Activated CD4-positive, alpha-beta T cell treated with anti-CD3 and anti-CD28 coated beads for 24 hours (primary cell): ENCODE measurements at places on chromosomes 6 and 20.

- DNase-seq, result no peak
Observed at GRCh38 chr6:138088326-138088762, 18.9 kb downstream of the PERP start.

DNA sequence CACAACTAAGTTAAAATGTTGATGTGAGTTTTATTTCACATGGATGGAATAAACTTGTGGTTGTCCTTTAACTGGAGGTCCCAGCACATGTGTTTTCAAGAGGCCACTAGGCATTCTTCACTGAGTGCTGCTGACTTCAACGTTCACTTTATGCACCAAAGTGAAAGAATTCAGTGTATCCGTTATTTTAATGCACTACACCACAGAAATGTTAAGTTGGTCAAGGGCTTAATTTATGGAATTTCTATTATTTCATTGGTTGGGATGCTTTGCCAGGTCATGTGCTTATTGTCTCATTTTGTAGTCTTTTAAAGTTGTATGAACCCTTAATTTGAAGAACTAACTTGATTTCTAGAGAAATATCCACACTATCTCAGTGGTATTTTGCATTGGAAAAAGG lies 106.4 kb downstream of the PPP1R14C start:
- DNase-seq, result no peak

- DNase-seq, result no peak
Observed at GRCh38 chr6:100134297-100134696, 140.3 kb upstream of the MCHR2 start.

DNA sequence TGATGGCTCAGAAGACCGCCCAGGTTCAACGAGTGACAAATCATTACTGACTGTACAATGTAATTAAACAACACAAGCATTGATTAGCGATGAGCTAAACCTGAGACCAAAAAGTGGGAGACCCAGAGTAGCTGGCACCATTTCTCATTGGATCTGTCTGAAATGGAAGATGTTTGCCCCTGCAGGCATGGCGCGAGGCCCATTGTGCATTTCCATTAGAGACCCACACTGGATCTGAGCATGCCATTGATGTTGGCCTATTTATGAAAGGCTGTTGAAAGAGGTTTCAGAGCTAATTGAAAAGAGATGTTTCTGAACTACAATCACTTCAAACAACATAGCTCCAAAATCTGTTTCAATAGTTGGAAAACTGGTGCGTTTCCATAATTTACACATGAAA lies 196.7 kb downstream of the TFAP2B start:
- DNase-seq, result no peak

GRCh38 chr6:97668716-97669115 lies 385.7 kb upstream of the MMS22L start:
- no peak for DNase-seq

DNA sequence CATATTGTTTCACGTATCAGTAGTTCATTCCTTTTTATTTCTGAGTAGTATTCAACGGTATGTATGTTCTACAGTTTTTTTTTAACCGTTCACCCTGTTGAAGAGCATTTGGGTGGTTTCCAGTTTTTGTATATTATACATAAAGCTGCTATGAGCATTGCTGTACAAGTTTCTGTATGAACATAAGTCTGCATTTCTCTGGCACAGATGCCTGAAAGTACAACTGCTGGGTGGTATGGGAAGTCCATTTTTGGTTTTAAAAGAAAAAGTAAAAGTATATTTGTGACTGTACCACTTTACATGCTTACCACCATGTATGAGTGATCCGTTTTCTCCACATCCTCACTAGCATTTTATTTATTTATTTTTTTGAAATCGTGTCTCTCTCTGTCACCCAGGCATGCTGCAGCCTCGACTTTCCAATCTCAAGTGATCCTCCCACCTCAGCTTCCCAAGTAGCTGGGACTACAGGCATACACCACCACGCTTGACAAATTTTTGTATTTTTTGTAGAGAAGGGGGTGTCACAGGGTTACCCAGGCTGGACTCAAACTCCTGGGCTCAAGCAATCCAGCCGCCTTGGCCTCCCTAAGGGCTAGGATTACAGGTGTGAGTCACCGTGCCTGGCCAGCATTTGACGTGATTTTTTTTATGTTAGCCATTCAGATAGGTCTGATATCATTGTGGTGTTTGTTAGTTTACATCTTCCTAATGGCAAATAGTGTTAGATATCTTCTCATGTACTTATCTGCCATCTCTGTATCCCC lies 11.0 kb upstream of the SIM1 start:
- DNase-seq, result no peak

- no peak for DNase-seq
Observed at GRCh38 chr6:169518451-169518850, 183.4 kb downstream of the WDR27 start.

DNA sequence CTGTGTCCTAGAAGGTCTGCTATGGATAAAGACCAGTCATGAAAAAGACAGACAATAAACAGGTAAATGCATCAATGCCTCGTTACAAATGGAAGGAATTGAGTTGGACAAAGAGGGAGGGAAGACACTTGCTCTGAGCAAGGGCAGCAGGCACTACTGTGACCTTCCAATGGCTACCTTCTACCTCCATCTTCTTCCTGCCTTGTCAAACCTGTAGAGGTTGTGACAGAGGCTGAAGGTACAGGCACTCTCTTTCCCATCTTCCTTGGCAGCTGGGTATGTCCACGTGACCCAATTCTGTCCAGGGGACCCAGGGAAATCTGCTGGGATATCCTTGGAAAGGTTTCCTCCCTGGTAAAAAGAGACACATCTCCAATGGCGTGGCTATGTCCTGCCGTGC lies 274.8 kb downstream of the TFAP2C start:
- no peak for DNase-seq

DNA sequence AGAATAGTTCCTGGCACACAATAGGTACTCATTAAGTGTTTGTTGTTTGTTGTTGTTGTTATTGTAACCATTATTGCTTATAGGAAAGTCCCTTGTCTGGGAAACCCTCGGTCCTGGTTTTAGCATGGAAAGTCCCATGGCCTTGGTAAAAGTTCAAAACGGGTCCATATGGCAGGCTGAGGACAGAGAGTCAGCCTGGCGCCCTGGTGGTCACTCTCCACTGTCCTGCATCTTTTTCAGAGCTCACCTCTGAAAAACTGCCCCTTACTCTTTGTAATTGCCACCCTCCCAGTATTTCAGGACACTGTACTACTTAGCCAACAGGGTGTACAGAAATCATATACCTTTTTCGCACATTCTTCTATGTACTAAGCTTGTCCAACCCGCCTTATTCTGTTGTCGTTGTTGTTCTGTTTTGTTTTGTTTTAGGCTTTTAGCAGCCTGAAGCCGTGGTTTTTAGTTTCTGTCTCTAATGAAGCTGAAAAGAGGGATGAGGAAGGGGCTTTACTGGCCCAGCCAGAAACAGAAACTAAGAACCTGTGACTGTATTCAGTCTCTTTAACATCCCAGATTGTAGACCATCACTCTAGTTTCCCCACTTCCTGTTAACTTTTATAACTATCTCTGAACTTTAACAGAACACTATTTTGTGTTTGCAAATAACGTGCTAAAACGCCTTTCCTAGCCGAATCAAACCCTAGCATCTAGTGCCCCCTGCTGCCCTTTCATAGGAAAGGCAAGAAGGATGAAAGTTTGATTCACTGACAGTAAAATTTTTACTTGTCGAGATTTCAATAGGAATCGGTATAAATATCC lies 7.6 kb upstream of the TMEM14A start:
- peak; percentile 30 for DNase-seq

DNA sequence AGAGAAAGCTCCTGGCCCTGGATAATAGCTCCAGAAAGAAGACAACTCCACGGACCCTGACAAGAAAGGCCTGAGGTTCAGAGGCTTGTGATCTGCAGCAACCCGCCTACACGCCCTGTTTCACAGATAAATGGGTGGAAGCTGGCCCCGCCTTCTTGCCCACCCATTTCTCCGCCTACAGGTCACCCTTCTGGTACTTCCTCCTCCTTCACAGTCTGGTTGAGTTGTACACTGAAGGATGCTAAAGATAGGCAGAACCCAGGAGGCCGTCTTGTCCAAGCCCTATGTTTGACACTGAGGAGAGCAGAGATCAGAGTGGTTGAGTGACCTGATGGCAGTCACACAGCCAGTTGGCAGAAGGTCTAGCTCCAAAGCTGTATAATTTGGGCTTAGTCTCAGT lies 34.2 kb upstream of the MDGA1 start:
- peak; percentile 33 for DNase-seq

- DNase-seq, result no peak
Observed at GRCh38 chr6:18213439-18213838, 50.9 kb downstream of the DEK start.

DNA sequence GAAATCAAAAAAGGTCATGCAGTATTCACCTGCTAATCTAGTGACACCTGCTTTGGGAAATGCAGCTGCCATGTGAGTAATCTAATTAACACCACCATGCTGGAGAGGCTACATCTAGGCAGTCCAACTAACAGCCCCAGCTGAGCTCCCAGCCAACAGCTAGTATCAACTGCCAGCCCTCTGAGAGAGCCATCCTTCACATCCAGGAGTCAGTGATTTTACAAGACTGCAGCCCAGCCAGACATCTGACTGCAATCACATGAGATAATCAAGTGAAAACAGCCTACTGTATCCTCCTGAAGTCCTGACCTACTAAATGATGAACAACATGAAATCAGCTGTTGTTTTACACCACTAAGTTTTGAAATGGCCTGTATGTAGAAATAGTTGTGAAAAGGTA lies 298.4 kb downstream of the TRDN start:
- DNase-seq, result no peak

GRCh38 chr6:134619077-134619476 lies 301.2 kb upstream of the SGK1 start:
- no peak for DNase-seq

DNA sequence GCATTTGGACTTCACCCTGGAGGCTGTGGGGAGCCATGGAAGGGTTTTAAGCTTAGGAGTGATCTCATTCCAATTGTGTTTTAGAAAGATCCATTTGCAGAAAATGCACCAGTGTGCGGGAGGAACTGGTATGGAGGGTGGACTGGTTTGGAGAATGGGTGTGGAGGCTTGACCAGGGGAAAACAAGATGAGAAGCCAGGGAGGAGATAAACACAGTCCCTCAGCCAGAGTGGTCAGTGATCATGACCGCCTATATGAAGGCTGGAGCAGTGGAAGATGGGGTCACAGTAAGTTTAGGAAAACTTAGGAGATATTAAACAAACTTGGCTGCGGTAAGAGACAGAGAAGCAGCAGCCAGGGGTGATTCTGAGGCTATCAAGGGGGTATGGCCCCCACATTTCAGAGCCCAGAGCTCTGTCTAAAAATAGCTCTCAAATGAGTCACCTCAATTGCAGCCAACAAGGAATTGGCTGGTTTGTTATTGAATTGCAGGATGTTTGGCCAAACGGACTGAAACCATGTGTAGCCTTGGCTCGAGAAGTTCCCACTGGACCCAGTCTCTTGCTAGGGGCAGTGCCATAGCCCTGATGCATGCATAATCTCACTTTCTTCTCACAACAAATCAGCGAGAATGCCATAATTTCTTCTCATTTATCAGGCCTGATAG lies 159.9 kb upstream of the TOP1 start:
- DNase-seq, result no peak

DNA sequence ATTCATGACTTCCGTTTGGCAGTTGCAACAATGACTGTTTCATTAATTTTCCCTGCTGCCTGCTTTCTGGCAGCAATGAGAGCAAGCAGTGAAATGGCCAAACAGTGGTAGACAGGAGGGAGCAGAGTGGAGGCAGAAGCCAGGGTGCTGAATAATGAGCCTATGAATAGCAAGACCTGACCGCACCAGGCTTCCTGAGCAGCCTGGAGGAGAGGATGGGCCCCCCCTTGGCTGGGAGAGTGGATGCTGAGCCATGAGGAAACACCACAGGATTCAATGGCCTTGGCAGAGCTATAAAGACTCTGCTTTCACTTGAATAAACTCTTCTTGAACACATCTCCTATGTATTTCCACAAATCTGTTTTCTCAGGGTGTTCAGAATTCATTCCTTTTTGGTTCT lies 68.1 kb upstream of the SNRPB2 start:
- no peak for DNase-seq

- DNase-seq, result no peak
Observed at GRCh38 chr20:45368221-45368980, 5.4 kb downstream of the SYS1 start.

DNA sequence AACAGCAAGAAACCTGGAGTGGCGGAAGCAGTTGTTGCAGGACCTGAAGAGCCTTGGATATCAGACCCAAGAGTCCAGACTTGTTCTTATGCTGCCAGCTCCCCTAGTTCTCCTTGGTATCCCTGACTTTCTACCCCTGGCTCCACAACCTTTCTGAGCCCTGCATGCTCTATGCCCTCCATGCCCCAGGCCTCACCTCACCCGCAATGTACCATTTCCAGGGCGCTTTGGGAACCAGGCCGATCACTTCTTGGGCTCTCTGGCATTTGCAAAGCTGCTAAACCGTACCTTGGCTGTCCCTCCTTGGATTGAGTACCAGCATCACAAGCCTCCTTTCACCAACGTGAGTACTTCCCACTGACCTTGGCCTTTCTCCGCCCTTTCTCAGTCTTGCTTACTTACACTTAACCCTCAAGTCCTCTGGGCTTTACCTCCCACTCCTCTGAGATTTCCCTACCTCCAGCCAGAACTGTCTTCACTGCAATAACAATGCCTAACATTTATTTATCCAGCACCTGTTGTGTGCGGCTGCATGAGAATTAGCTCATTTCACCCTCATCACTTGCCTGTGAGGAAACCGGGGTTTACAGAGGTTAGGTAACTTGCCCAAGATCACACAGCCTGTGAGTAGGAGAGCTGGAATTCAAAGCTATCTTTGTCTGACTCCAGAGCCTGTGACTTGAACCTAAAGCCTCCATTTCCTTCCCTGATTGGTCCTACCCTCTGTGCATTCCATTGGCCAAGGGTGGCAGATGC lies 2.3 kb downstream of the POFUT1 start:
- DNase-seq, result no peak

- no peak for DNase-seq
Observed at GRCh38 chr20:33261465-33261864, 21.5 kb upstream of the BPIFB1 start.

- no peak for DNase-seq
Observed at GRCh38 chr6:6655805-6656251, 67.3 kb downstream of the LY86 start.
